ENCODE measurements at places on chromosomes 11 and 22.

DNA sequence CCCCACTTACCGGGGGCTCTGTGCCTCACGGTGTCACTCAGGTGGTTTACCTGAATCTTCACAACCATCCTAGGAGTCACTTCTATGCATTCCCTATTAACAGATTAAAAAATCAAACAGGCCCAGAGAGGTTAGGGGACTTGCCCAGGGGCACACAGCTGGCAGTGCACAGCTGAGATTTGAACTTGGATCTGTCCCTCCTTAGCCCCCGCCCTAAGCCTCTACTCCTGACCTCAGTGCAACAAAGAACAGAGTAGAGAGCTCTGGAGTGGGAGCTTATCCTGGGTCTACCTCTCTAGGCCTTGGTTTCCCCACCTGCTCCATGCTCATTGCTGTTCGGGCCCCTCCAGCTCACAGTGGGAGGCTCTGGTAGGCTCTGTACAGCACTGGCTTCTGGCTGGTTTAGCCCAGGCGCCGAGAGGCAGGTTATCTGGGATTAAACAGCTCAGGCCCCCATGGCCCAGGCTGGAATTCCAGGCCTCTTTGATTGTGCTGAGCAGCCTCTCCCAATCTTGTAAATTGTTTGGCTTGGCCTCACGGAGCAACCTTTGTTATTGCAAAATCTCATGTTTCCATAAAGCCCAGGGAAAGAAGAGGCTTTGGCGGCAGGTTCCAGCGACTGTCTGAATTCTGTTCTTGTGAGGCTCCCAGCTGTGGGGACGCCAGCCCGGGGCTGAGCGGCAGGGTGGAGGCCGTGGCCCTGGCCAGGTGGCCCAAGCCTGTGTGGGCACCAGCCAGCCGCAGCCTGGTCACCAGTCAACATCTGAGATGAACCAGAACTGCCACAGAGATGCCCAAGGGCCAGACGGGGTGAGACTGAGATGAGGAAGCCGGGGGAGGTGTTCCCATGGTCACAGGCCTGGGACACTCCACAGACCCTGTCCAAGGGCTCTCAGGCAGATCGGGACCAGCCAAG is 28.9 kb upstream of the SHISAL1 start:
- DNase-seq, result no peak

- DNase-seq, result no peak
Observed at GRCh38 chr11:132942611-132943356, 589.5 kb downstream of the OPCML start.

DNA sequence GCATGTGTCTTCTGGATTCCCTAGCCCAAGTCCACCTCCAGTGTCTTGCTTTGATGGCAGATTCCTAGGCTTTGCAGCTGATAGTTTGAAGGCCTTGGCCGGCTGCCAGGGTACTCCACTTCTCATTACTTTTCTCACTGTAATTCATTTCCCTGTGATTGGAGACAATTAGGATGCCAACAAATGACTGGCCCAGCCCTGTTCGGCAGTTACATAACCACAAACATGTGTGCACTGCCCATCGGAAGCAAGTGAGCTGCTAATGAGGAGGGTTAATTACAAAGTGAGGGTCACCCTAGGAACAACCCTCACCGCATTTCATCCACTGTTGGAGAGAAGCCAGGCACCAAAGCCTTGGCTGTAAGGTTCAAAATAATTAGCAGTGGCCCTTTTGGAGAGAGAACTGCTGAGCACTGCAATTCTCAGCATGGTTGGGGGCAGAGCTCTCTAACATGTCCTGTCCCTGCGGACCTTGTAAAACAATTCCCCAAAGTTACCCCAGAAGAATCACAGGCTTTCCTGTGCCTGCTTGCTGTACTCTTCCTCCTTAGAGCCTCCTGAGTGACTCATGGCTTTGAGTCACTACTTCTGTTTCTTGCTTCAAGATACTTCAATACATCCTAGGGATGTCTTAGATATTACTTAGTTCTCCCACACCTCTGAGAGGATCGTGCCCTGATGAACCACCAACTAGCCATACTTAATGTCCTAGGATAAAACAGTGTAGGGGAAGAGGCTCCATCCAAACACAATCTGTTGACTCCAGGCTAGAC is 109.7 kb upstream of the GALNT18 start:
- DNase-seq, result no peak

DNA sequence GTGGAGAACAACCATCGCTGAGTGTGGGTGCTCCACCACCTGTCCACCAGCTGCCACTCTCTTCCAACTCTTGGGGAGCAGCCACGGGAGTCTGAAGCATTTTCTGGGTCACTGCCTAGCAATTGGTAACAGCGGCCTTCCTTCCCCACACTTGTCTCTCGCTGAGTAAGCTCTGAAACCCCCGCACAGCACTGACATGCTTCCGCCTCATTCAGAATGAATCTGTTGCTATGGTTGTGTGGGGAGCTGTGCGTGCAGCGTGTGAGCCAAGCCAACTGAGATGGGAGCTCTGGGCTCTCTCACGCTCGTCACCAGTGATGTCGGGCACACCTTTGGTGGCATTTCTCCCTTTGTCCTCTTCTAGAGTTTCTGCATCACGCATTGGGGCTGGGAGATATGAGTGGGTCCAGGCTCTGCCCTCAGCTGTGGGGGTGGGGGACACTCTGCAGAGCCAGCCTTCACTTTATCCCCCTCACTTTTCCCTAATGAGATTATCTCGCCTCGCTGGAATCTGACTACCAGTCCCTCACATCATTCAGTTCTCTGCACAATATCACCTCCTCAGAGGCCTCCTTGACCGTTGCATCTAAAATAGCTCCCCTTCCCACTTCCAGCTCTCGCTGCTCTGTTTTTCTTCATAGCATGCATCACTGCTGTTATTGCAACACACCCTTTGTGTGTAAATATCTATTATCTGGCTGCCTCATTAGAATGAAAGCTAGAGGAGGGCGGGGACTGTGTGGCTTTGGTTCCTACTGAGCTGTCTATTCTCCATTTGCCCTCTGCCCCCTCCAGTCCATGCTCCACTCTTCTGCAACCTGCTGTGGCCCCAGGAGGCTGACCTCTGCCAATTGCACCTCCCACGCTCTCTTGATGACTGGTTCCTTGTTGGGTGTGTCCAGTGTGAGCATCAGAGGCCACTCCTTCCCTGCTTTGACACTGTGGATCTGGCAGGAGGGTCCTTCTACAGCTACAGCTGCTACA is 569.9 kb upstream of the CADM1 start:
- DNase-seq, result peak; percentile 59

GRCh38 chr22:16609548-16610261 is 17.1 kb upstream of the CCT8L2 start:
- DNase-seq, result no peak

- DNase-seq, result no peak
Observed at GRCh38 chr11:91653079-91653754, 571.4 kb upstream of the FAT3 start.

DNA sequence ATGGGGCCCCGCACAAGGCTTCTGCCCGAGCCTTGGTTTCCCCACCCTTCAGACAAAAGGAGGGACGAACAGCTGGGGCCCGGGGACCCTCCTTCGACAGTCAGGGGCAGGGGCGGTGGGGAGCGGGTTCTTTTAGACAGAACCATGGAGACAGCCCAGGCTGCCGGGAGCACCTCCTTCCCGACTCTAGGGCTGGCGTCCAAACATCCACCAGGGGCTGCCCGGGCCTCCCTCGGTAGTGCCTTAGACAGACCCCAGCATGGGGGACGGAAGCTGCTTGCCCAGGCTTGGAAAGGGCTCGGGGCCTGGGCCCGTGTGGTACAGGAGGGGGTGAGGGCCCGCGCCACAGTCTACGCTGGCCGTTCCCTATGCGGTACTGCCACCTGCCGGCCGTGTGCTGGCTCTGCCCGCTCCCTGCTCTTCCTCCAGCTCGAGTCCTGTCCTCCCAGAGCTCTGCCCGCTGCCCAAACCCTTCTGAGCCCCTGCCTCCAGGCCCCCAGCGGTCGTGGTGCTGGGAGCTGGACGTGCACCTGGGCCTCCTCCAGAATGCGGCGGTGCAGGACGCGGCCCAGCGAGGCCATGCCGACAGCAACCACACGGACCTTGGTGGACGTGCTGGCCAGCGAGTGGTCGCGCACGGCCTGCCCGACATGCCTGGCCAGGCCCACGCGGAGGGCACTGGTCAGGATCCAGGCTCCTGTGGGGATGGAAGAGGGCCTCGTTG is 20.1 kb downstream of the TSSC4 start:
- DNase-seq, result peak; percentile 96

- peak; percentile 8 for DNase-seq
Observed at GRCh38 chr11:111665777-111666176, 63.5 kb downstream of the SIK2 start.

DNA sequence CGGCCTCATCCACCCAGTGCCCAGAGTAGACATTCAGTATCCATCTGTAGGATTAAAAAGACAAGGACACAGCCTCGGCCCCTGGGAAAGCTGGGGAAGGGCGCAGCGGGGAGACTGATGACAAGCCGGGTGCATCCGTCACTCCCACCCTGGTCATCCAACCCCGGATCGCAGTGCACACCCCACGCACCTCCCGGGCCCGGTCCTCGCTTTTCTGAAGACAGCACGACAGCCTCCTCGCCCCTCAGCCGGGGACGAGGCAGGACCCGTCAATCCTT is 1.1 kb downstream of the FCHSD2 start:
- peak; percentile 41 for DNase-seq

DNA sequence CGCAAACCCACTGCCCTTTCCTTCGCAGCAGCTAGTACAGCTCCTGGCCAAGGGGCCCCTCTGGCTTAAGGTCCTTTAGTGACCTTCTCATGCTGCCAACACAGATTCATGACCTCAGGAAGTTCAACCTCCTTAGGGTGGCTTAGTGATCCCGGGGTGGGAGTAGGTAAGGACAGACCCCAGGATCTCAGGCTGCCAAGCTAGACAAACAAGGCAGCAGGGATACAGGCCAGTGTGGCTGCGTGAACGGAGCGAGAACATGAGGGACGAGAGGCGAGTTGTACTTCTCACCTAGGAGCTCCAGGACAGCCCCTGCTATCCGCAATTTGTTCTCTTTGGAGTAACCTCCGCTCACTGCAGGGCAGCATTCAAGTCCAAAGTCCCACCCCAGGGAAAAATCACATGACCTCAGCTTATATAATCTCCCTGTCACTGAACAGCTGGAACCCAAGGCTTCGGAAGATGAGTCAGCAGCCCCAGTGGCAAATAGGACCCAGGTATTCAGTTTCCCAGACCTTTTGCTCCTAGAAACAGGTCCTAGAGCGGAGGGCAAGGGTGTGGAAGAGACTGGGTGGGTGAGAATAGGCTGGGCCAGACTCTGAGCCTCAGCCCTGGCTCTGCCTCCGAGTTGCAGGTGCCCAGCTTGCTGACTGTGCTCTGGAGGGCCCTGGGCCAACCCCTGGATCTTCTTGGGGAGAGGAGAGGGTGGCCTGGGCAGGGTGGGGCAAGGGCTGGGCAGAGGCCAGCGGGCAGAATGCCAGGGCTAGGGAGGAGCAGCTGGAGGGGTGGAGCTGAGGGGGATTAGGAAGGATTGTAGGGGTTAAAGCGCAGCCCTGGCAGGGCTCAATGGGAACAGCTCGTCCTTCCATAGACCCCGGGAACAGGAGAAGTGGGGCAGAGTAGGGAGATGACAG is 13.1 kb downstream of the USP2 start:
- no peak for DNase-seq

DNA sequence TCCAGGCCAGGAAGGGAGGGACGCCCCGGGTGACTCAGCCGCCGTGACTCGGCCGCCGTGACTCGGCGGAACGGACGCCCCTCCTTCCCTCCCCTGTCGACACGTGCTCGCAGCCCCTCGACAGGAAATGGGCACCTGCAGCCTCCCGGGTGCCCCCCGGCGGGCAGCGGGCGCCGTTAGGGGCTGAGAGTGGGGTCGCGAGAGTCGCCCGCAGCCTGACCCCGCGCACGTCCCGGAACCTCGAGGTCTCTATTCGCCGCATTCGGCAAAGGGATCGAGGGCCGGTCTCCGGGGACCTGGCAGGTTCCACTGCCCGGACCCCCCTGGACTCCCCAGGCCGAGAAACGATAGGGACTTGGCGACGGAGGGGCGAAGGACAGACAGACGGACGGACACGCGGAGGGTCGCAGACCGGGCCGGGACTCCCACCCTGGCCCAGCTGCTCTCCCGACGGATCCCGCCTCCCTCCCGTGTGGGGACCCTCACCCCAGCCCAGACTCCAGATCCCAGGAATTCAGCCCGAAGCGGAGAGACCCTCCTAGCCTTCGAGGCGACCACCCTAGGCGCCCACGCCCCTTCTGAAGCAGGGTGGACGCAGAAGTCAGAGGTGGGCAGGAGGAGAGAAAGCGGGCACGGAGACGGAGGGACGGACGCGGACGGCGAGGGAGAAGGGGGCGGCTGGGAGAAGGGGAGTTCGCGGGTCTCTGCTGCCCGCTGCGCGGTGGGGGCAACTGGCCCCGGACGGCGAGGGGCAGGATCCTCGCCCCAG is 648 bp downstream of the FOSL1 start:
- peak; percentile 74 for DNase-seq

DNA sequence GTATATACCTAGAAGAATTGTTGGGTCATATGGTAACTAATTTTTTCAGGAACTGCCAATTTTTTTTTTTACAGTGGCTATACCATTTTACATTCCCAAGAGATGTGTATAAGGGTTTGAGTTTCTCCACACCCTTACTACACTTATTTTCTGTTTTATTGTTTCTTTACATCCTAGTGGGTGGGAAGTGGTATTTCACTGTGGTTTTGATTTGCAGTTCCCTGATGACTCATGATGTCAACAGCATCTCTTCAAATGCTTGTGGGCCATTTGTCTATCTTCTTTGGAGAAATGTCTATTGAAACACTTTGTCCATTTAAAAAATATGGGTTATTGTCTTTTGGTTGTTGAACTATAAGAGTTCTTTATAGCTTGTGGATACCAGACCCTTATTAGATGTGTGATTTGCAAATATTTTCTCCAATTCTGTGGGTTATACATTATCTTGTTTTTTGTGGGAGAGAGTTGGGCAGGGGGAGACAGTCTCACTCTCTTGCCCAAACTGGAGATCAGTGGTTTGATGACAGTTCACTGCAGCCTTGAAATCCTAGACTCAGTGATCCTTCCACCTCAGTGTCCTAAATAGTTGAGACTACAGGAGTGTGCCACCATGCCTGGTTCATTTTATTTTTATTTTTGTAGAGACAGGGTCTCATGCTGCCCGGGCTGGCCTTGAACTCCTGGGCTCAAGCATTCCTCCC is 30.3 kb upstream of the PISD start:
- DNase-seq, result no peak

- DNase-seq, result no peak
Observed at GRCh38 chr11:83020942-83021779, 50.5 kb downstream of the RAB30 start.

GRCh38 chr11:43145653-43146052 is 166.1 kb upstream of the API5 start:
- DNase-seq, result peak; percentile 38

- no peak for DNase-seq
Observed at GRCh38 chr11:78313898-78314297, 103.7 kb downstream of the GAB2 start.
